ENCODE measurements at places on chromosomes 5 and 9.

GRCh38 chr5:141182248-141182647 is at the start of gene PCDHB16:
Gene PCDHB16, plus strand, starts transcription at chr5:141182387. Its CDS starts 173 bp downstream, at chr5:141182560.
- no peak for DNase-seq

DNA sequence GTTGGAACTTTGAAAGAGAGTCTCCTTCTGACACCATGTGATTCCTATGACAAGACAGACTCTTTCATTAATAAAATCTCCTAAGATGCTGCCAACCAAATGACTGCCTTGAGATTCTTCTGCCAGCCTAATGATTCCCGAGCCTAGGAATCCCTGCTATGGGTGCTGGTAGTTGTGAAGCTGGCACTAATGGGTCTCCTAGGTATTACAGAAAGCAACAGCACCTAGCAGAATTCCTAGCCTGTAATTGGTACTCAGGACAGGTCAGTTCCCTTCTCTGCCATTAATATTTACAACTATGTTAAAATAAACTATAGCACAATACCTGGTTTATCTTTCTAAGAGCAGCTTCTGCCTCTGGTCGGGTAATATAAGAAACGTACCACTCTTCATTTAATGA is 19.3 kb downstream of the C5orf58 start:
- DNase-seq = no peak

- no peak for DNase-seq
Observed at GRCh38 chr9:22921742-22922141, 475.1 kb downstream of the DMRTA1 start.

DNA sequence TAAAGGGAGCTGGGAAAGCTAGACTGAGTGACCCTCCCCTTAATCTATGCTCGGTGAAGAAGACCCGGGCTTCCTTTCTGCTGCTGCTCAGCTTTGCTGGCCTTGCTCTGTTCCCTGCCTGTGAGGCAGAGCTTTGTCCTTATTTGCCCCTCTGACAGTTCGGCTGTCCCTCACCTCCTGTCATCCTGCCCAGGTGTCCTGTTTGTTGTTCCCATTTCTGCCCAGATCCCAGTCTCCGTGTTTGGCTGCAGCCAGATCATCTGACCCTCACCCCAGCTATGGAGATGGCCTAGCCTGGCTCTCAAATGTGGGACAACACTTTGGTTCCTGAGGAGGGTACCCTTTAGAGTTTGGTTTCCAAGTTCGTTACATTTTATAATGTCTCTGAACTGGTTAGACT is 20.2 kb downstream of the OTULIN start:
- DNase-seq = no peak

- no peak for DNase-seq
Observed at GRCh38 chr5:62256161-62257019, 49.6 kb upstream of the KIF2A start.

GRCh38 chr5:153539983-153540382 is 49.5 kb downstream of the GRIA1 start:
- DNase-seq = no peak

DNA sequence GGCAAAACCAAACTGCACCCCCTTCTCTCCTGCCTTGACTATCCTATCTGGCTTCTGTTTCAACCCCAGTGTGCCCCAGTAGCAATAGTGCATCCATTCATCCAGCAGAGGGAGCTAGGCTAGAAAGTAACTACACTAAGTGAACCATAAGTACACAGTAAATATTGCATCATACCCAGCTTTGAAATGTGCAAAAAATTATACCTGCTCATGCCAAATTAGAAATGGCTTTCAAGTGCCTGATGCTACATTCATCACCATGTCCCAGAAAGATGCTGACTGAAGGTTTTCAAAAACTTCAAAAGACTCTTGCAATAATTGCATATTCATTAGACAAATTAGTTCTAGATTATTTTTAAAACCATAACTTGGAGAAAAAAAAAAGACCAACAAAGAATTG is 153.5 kb downstream of the PRELID2 start:
- DNase-seq = peak; percentile 69

DNA sequence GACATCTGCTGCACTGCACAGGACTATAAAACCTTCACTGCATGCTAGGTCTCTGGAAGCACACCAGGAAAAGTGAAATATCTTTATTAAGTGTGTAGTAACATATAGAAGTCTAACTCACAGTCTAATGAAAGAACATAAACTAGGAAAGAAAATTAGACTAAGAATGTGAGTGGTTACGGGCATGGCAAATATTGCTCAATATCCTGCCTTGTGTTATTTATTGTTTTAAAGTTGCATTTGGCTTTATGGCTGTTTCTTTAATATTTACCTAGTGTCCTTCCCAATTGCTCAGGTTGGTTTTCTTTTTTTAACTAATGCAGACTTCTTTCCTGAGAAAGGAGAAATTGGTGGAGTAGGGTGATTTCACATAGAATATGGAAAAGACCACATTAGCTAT is 342.4 kb downstream of the KIAA0825 start:
- no peak for DNase-seq

GRCh38 chr5:153158608-153159007 is 331.9 kb upstream of the GRIA1 start:
- no peak for DNase-seq

DNA sequence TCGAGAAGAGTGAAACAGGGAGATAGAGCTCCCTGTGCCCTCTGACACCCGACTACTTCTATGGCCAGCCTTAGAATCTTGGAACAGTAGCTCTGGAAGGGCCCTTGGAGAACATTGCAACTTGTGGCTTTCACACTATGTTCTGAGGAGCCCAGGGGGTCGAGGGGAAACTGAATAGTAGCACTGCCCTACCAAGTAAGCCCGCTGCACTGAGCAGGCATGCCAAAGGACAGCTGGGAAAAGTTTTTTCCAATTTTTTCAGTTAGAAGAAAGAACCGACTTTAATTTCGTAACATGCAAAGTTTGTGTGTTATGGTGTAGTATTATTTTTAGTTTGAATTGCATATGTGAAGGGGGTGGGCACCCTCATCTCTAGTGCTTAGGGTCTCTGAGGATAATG is 10.9 kb downstream of the SMIM3 start:
- DNase-seq = no peak

DNA sequence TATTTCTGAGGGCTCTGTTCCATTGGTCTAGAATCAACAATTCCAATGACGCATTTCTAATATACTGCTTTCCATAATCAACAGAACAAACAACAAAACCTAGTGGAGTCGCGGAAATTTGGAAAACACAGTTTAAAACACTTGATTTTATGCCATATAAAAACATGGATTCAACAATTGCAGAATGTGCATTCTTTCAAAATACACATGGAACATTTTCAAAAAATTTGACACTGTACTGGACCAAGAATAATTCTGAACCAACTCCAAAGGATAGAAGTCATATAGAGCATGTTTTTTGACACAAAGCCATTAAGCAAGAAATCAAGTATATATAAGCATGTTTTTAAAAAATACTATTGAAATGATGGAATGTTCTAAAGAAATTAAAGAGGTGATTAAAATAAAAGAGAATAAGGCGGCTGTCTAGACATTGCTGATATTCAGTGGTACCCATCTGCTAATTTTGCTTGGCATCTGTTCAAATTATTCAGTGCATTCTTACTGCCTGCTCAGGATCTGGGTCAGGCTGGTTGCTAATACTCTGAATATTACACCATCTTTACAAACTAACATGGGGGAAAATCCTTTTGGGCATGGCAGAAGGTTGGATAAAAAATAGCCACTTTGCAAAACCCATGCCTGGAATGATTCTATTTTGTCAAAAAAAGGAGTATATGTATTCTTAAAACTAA is 221.3 kb downstream of the NPR3 start:
- no peak for DNase-seq

DNA sequence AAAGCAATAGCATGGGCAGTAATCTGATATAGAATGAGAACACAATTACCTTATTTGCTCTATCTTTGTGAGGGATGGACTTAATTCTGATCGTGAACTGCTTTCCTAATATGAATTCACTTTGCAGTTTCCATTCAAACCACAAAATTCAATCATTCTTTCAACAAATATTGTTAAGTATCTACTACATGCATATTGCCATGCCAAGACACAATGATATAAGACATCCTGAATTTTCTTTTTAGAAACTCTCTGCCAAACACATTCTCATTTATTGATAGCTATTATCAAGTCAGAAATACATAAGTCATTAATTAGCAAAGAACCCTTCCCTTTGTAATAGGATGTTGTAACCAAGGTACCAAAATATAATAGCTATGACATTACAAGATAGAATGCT is 121.6 kb upstream of the TARS1 start:
- DNase-seq = no peak

- DNase-seq = no peak
Observed at GRCh38 chr5:55406292-55406691, 98.5 kb downstream of the MTREX start.

GRCh38 chr9:113853333-113853732 is 22.8 kb upstream of the ZNF618 start:
- no peak for DNase-seq

DNA sequence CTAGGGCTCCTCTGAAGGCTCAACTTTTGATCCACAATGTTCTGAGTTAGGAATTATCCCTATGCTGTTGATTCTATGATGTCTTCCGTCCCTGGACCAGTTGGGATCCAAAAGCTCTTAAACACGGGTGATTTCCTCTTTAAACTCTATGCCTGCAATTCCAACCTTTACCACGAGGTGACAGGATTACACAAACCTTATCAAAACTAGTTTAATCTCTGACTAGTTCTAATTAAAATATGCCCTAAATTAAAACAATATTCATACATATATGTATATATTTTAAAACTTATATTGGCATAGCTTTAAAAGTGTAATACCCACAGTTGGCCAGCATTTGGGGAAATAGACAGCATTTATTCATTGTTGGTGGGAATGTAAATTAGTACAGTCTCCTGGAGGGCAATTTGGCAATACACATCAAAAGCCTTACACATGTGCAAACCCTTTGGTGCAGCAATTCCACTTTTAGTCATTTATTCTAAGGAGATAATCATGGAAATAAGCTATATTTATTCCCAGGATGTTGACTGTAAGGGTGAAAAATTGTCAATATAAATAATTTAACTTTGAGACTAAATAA is 51.6 kb upstream of the PHYKPL start:
- DNase-seq = no peak

DNA sequence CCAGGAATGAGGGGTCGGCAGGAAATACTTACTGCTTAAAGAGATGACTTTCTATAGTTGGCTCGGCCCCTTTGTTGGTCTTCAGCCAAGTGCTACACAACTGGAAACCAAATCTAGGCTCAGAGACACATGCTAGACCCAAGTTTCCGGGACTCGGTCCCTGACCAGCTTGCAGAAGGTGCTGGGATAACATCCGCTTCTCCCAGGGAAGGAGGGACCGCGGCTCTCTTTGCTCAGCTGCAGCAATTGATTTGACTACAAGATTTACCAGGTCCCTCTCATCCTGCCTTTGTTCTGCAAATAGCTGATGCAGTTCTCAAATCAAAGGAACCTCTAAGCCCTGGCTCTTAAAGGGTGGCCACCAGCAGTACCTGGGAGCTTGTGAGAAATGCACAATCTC is 314.7 kb downstream of the MLLT3 start:
- DNase-seq = no peak

DNA sequence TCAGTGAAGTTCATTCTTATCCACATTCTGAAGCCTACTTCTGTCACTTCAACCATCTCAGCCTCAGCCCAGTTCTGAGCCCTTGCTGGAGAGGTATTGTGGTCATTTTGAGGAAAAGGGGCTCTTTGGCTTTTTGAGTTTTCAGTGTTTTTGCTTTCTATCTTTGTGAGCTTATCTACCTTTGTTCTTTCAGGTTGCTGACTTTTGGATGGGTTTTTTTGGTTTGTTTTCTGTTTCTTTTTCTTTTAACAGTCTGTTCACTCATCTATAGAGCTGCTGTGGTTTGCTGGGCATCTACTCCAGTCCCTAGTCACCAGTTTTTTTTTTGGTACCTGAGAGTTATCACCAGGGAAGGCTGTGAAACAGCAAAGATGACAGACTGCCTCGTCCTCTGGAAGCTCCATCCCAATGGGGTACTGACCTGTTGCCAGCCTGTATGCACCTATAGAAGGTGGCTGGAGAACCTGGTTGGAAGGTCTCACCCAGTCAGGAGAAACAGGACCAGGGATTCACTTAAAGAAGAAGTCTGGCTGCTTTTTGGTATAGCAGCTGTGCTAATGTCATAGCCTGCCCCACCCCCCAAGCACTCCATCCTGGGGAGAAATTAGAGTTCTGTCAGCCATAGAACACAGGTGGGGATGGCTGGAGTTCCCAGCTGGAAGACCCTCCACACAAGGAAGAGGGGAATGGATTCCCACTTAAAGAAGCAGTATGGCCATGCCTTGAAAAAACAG is 138.6 kb upstream of the TSLP start:
- no peak for DNase-seq

- DNase-seq = no peak
Observed at GRCh38 chr9:92393686-92394085, 10.7 kb downstream of the OGN start.

GRCh38 chr9:21078702-21079101 is 960 bp upstream of the IFNB1 start:
- no peak for DNase-seq

- DNase-seq = no peak
Observed at GRCh38 chr5:91219803-91220371, 163.2 kb downstream of the ARRDC3 start.

- DNase-seq = no peak
Observed at GRCh38 chr5:168728546-168729211, 149.5 kb upstream of the PANK3 start.

GRCh38 chr9:108224716-108225115 is 631.1 kb downstream of the ACTL7B start:
- no peak for DNase-seq

DNA sequence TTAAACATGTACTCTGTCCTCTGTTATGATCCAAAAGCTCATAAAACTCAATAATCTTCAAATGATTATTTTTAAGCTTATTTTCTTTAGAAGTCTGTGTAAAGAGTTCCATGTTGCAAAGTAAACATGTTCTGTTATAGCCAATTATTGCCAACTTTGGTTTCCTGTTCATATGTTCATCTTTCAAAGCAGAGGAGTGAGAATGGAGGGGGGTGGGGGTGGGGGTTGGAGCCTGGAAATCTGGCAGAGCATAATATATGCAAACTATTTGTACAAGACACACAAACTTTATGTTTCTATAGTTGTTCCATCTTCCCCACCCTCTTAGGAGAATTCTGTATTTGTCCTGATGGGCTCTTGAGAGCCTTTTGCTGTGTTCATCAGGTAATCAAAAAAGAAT is 135.0 kb downstream of the STARD4 start:
- no peak for DNase-seq

GRCh38 chr5:73994963-73995362 is 369.0 kb downstream of the ARHGEF28 start:
- no peak for DNase-seq

GRCh38 chr5:169333518-169333917 is 32.6 kb upstream of the SLIT3 start:
- DNase-seq = no peak

- no peak for DNase-seq
Observed at GRCh38 chr5:143106174-143106573, 297.3 kb downstream of the NR3C1 start.

GRCh38 chr9:13439685-13440476 is 160.4 kb upstream of the MPDZ start:
- DNase-seq = no peak

GRCh38 chr9:83622433-83622938 is 457 bp upstream of the IDNK start:
- no peak for DNase-seq

- DNase-seq = no peak
Observed at GRCh38 chr5:175344331-175345195, 99.4 kb downstream of the DRD1 start.

- DNase-seq = no peak
Observed at GRCh38 chr9:109537288-109537687, 39.2 kb upstream of the PTPN3 start.

- no peak for DNase-seq
Observed at GRCh38 chr9:19284729-19285128, 54.2 kb downstream of the DENND4C start.

- DNase-seq = no peak
Observed at GRCh38 chr5:34411470-34412346, 244.4 kb upstream of the RAI14 start.
